ENCODE measurements at places on chromosomes 1 and 21. TPM values are rescaled to one million over a fixed set of nuclear protein-coding genes. Genes with fewer than 3 reads are reported as not detected.

Gene YBEY
- total RNA-seq, result 20.9 TPM

Gene MOB3C
- 5.5 TPM for total RNA-seq

Gene MYOG
- total RNA-seq, result not detected

Gene HPCA
- total RNA-seq, result 1.1 TPM

Gene TNFRSF9
- 0.60 TPM for total RNA-seq

Gene GNAT2
- not detected for total RNA-seq

Gene TCP10L
- 3.2 TPM for total RNA-seq

Gene DCST1
- not detected for total RNA-seq

Gene LCE1B
- total RNA-seq, result not detected

Gene NECTIN4
- total RNA-seq, result 1.9 TPM

Gene NES
- total RNA-seq, result 33.9 TPM

Gene TMEM82
- total RNA-seq, result 1.4 TPM

GRCh38 chr1:240190881-240191401 lies 99.3 kb downstream of the FMN2 start:
- H3K27me3 ChIP-seq, result peaks cover 46% of the 10 kb centered on the region
- no peak overlapping the region for H3K27ac ChIP-seq
- H3K36me3 ChIP-seq, result no peaks in the 10 kb centered on the region
- H3K4me3 ChIP-seq, result no peak overlapping the region
- peaks cover 8% of the 10 kb centered on the region for H3K4me1 ChIP-seq

- H3K4me3 ChIP-seq, result no peak overlapping the region
- H3K27me3 ChIP-seq, result peaks cover 3% of the 10 kb centered on the region
- no peaks in the 10 kb centered on the region for H3K36me3 ChIP-seq
- peaks cover 8% of the 10 kb centered on the region for H3K4me1 ChIP-seq
- peak; percentile 55 for DNase-seq
- H3K27ac ChIP-seq, result no peak overlapping the region
These were observed 238.0 kb upstream of the TMEM51 start for GRCh38 chr1:14915356-14916054.

- DNase-seq, result no peak
- peaks cover 8% of the 10 kb centered on the region for H3K36me3 ChIP-seq
- H3K27me3 ChIP-seq, result no peaks in the 10 kb centered on the region
These were observed 5.6 kb downstream of the TMEM167B start for GRCh38 chr1:109096120-109096519.

- no peaks in the 10 kb centered on the region for H3K27me3 ChIP-seq
- H3K4me1 ChIP-seq, result peaks cover 9% of the 10 kb centered on the region
- no peaks in the 10 kb centered on the region for H3K36me3 ChIP-seq
- no peak for DNase-seq
- H3K4me3 ChIP-seq, result no peak overlapping the region
These were observed 24.0 kb upstream of the WASF2 start for GRCh38 chr1:27513958-27514357.

GRCh38 chr1:75519651-75520427 lies 91.1 kb downstream of the SLC44A5 start:
- H3K4me1 ChIP-seq, result peaks cover 1% of the 10 kb centered on the region
- H3K27ac ChIP-seq, result peak overlapping the region; percentile 68
- no peak for DNase-seq
- H3K27me3 ChIP-seq, result no peaks in the 10 kb centered on the region
- H3K36me3 ChIP-seq, result no peaks in the 10 kb centered on the region

DNA sequence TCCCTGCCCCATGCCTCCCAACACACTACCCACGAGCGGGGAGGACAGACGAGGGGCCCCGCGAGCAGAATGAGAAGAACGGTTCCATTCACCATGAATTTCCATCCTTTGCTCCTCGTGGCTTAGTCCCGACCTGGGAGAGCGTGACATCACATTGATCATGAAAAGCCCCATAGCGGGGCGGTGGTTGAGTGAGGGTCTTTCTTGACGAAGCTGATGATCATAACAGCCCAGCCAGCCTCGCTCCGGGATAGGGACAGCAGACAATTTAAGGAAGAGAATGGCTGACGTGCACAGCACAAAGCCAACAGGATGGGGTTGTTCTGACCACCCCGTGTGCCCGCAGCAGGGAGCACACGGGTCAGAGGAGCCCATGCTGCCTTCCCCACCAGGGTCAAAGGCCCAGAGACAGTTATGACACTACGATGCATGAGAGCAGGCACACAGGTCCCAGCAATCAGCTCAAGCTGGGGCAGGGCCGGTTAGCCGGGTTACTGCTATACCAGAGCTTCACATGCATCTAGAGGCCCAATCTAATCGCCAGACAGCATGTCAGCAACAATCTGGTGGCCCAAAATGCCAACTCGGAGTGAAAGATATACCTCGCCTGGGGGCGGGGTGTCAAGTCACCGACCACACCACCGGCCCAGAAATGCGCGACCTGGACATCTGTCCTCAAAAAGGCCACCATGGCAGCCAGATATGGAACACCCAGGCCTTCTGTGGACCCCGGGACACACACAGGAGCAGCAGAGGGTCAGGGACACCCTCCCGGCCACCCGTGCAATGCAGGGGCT lies 135.2 kb downstream of the LIPI start:
- peaks cover 15% of the 10 kb centered on the region for H3K36me3 ChIP-seq
- H3K4me1 ChIP-seq, result no peaks in the 10 kb centered on the region

DNA sequence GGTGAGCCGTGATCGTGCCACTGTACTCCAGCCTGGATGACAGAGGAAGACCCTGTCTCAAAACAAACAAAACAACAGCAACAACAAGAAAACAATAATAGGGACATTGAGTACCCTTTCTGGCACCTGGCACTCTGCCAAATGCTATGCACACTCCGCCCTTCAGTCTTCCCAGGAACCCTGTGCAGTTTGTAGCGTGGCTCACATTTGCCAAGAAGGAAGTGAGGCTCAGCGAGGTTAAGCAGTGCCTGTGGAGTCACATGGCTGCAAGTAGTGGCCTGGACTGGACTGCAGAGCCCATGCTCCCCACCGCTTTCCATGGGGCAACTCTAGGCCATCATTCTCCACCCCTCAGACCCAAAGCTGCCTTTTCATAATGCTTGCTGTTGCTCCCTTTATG lies 5.3 kb upstream of the EVA1B start:
- H3K27me3 ChIP-seq, result peaks cover 23% of the 10 kb centered on the region
- H3K4me3 ChIP-seq, result no peak overlapping the region
- DNase-seq, result no peak
- H3K27ac ChIP-seq, result no peak overlapping the region

GRCh38 chr1:44631647-44632539 lies 42.4 kb downstream of the TMEM53 start:
- peaks cover 10% of the 10 kb centered on the region for H3K4me1 ChIP-seq
- peak; percentile 73 for DNase-seq
- H3K36me3 ChIP-seq, result peaks cover 11% of the 10 kb centered on the region
- no peaks in the 10 kb centered on the region for H3K27me3 ChIP-seq
- H3K4me3 ChIP-seq, result peak overlapping the region; percentile 87
- H3K27ac ChIP-seq, result peak overlapping the region; percentile 98

DNA sequence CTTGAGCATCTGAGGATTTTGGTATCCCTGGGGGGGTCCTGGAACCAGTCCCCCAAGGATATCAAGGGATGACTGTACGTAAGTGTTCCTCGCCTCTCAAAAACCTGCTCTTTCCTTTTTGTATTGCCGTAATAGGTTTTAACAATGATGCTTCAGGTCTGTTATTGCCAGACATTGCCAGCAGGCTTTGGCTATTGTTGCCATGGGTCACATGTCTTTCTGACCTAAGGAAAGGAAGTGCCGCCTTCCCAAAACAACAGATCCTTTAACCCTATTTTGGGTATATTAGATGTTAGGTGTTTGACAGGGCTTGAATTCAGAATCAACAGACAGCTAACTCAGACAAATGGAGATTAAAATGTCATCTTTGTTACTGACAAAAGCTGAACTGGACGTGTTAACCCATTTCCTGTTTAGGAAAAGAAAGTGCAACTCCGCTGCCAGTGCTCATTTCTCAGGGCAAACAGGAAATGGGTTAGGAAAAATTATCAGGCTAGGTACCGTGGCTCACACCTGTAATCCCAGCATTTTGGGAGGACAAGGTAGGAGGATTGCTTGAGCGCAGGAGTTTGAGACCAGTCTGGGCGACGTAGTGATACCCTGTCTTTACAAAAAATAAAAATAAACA lies 12.4 kb upstream of the PRPF38B start:
- peaks cover 1% of the 10 kb centered on the region for H3K4me1 ChIP-seq
- H3K27ac ChIP-seq, result no peak overlapping the region
- no peak for DNase-seq
- no peak overlapping the region for H3K4me3 ChIP-seq

GRCh38 chr1:214660900-214661299 lies 57.9 kb downstream of the CENPF start:
- H3K27me3 ChIP-seq, result no peaks in the 10 kb centered on the region
- H3K4me3 ChIP-seq, result no peak overlapping the region
- no peak overlapping the region for H3K27ac ChIP-seq
- H3K4me1 ChIP-seq, result no peaks in the 10 kb centered on the region

DNA sequence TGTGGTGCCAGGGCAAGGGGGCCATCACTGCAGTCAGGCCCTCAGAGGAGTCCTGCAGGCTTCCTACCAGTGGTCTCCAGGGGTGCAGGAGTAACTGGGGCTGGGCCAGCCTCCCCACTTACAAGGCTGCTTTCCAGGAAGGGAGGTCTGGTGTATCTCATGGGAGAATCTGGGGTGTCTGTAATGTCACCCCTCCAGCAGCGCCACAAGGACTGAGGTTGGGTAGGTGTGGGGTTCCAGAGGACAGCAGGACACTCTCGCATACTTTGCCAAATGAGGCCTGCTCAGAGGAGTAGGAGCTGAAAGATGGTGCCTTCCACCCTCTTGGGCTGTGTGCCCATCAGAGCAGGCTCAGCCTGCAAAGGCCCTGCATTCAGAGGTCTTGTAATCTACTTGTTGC lies 46.9 kb downstream of the TNNT2 start:
- no peak overlapping the region for H3K4me3 ChIP-seq
- no peaks in the 10 kb centered on the region for H3K4me1 ChIP-seq
- no peak for DNase-seq
- H3K36me3 ChIP-seq, result no peaks in the 10 kb centered on the region
- no peak overlapping the region for H3K27ac ChIP-seq

DNA sequence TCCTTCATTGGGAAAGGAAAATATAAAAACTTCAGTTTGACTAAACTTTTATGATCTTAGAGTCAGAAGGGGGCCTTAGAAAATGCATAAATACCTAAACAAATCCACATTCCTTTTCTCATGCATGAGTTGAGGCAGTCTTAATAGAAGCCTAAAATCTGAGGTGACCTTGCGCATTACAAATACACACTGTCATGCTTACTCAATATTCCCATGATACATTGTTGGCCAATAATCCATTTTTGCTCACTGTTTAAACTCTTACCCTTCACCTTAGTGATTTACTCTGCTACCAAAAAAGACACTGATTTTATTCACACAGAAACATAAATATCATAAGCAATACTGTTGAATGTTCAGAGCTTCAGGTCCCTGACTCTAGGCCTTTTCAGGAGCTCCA lies 19.1 kb upstream of the TMCO1 start:
- H3K27me3 ChIP-seq, result peaks cover 3% of the 10 kb centered on the region
- H3K4me3 ChIP-seq, result no peak overlapping the region
- peaks cover 10% of the 10 kb centered on the region for H3K36me3 ChIP-seq
- H3K4me1 ChIP-seq, result no peaks in the 10 kb centered on the region
- H3K27ac ChIP-seq, result no peak overlapping the region
- no peak for DNase-seq

- peaks cover 97% of the 10 kb centered on the region for H3K27me3 ChIP-seq
- H3K4me1 ChIP-seq, result peaks cover 16% of the 10 kb centered on the region
- no peak for DNase-seq
- no peak overlapping the region for H3K4me3 ChIP-seq
- H3K27ac ChIP-seq, result no peak overlapping the region
These were observed 2.9 kb upstream of the PRRX1 start for GRCh38 chr1:170660871-170661645.

- H3K27ac ChIP-seq, result no peak overlapping the region
- H3K4me3 ChIP-seq, result no peak overlapping the region
- H3K36me3 ChIP-seq, result peaks cover 3% of the 10 kb centered on the region
- no peak for DNase-seq
- no peaks in the 10 kb centered on the region for H3K27me3 ChIP-seq
- H3K4me1 ChIP-seq, result peaks cover 18% of the 10 kb centered on the region
These were observed 117.6 kb downstream of the NME7 start for GRCh38 chr1:169250022-169250421.

GRCh38 chr1:181936768-181937581 lies 124.5 kb downstream of the ZNF648 start:
- H3K4me1 ChIP-seq, result no peaks in the 10 kb centered on the region
- no peak overlapping the region for H3K27ac ChIP-seq
- H3K4me3 ChIP-seq, result peak overlapping the region; percentile 50

DNA sequence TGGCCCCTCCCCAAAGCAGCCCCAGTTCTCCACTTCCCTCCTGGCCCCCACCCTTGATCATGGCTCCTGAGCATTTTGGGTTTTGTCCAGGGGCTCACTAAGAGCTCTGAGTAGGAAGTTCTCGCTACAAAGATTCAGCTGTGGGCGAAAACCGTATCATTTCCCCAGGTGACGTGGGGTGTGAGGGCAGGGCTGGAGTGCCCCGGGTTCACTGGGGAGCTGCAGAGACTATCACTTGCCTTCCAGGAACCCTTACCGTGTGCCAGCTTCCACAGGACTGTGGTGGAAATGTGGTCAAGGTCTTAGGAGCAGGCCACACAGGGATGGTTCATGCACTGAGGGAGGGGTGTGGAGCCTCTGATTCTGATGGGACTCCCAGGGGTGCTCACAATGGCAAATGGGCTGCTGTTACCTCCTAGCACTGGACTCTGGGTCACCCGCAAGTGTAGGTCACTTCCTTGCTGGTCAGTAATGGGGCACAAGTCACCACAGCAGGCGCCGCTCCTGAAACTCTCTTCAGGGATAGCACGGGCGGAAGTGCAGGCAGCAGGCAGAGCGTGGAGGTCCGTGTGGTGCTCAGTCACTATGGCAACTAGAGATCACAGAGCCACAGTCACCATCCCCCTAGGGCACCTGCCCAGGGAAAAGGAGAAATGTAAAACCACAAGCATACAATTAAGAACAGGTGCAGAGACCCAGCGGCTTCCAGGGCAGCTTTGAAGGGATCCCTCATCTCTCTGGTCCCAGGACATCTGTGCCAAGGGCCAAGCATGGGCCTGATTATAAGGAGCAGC lies 35.4 kb downstream of the RSPH1 start:
- H3K36me3 ChIP-seq, result no peaks in the 10 kb centered on the region
- H3K4me1 ChIP-seq, result peaks cover 62% of the 10 kb centered on the region
- no peak for DNase-seq
- H3K27me3 ChIP-seq, result no peaks in the 10 kb centered on the region
- H3K27ac ChIP-seq, result peak overlapping the region; percentile 94

- no peak for DNase-seq
- H3K36me3 ChIP-seq, result no peaks in the 10 kb centered on the region
- peaks cover 20% of the 10 kb centered on the region for H3K4me1 ChIP-seq
- no peak overlapping the region for H3K4me3 ChIP-seq
- no peak overlapping the region for H3K27ac ChIP-seq
These were observed 356.3 kb upstream of the B3GALT2 start for GRCh38 chr1:193542690-193543089.

GRCh38 chr1:158185770-158186169 lies 5.1 kb downstream of the CD1D start:
- no peak for DNase-seq
- no peak overlapping the region for H3K27ac ChIP-seq
- no peaks in the 10 kb centered on the region for H3K36me3 ChIP-seq
- H3K4me3 ChIP-seq, result no peak overlapping the region
